Activated T-cell treated with anti-CD3 and anti-CD28 coated beads for 1 hour (primary cell): ENCODE measurements at places on chromosomes 2 and 18.

DNA sequence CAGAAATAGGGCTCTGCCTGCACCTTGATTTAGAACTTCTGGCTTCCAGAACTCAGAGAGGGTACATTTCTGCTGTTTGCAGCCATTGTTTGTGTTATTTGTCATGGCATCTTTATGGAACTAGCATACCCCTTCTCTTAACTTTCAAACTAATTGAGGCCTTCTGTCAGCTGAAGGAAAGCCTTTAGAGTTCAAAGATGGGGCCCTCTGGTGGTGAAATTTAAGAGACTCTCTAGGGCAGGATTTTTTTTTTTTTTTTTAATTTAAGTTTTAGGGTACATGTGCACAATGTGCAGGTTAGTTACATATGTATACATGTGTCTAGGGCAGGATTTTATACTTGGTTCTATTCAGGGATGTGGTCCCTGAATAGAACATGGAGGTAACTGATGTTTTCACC, 260.6 kb upstream of the LINC00305 start:
- DNase-seq: no peak

- DNase-seq: no peak
Measured at GRCh38 chr2:45085487-45085886, 76.2 kb upstream of the SIX2 start.

DNA sequence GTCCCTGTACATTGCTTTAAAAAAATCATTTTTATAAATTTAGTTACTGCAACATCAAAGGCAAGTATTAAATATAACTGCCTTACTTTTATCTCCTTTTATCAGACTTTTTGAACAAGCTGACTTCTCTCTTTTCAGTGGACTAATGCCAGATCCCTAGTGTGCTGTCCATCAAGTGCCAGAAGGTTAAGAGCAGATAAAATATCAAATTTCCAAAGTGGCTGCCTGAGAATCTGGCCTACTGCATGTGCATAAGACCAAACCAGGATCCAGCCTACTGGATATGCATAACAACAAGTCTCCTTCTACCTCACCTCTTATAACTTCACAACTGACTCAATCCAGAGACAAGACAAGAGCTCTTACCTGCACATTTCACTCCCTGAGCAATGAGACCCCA, 59.8 kb upstream of the CHRNA1 start:
- no peak for DNase-seq

- no peak for DNase-seq
Measured at GRCh38 chr2:198628596-198628995, 824.2 kb downstream of the PLCL1 start.

- DNase-seq: peak; percentile 45
Measured at GRCh38 chr2:24382363-24383073, 22.2 kb upstream of the ITSN2 start.

- no peak for DNase-seq
Measured at GRCh38 chr2:643334-643733, 33.9 kb downstream of the TMEM18 start.

- DNase-seq: no peak
Measured at GRCh38 chr18:58902961-58903360, 38.3 kb downstream of the ZNF532 start.

GRCh38 chr2:17894556-17894955, 16.1 kb downstream of the KCNS3 start:
- no peak for DNase-seq

GRCh38 chr2:55085113-55086040, 35.1 kb upstream of the RTN4 start:
- no peak for DNase-seq

DNA sequence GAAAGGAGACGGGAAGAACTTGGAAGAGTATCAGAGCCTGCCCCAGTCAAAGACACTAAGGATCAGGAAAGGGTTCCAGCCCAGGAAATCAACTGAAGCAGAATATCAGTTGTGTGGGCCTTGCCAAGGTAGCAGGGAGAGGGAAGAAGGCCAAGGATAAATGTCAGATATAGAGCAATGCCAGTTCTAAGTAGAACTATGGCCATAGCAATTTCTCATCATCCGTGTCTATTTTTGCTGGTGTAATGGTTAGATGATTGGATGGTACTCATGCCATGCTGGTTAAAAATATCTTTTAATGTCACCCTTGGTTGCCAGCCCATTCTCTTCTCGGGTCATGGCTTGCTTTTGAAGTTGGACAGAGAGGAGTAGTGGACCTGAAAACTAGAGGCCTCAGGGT, 41.9 kb downstream of the MAIP1 start:
- DNase-seq: no peak

DNA sequence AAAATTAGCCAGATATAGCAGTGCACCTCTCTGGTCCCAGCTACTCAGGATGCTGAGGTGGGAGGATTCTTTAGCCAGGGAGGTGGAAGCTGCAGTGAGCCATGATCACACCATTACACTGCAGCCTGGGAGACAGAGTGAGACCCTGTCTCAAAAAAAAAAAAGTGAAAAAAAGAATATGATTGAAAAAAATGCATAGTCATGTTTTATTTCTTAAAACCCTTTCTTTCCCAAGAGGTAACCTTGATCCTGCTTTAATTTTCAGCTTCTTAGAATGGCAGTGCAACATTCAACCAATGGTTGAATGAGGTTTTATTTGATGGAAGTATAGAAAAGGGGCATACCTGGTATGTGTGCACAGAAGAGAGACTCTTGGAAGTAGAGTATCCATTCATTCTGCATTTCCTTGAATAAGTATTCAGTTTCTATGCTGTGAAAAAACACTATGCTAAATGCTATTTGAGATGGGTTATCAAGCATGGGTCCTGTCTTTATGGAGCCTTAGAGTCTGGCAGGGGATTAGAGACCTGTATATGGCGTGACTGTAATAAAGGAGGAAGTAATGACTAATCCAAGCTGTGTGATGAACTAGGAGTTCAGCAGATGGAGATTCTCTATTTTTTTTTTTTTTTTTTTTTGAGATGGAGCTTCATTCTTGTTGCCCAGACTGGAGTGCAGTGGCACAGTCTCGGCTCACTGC, 146.3 kb downstream of the WDSUB1 start:
- no peak for DNase-seq

DNA sequence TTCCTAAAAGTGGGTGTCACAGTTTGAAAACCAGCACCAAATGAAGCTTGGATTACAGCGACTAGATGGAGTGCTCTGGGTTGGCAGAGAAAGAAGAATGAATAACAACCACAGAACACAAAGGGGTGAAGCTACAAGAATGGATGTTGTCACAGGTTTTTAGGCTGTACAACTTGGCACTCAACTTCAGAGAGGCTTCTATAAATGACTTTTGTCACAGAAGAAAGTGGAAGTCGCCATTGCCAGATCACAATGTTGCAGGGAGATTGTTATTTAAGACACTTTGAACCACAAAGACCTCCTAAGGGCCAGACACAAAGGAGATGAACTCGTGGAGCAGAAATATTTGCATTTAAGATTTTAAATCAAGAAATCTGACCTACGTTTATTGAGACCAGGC, 354.2 kb downstream of the CDH7 start:
- no peak for DNase-seq

GRCh38 chr2:176473177-176473576, 203.9 kb downstream of the MTX2 start:
- DNase-seq: no peak

DNA sequence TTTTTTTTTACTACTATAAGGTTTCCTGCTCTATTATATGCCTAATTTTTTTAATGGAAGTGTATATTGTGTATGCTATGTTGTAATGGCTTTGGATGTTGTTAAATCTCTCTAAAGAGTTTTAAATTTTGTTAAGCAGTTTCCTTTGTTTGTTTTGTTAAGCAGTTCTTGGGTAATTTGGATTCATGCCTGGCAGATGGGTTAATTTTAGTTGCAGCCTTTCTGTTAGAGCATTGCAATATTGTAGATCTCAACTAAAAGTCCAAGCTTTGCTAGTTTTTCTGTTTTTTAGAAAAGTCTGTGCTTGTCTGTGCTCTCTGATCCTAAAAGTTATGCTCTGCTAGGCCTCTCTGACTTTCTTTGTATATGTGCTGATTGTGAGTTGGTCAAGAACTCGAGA, 1229.0 kb upstream of the NRXN1 start:
- no peak for DNase-seq

GRCh38 chr2:119491776-119492525, 32.3 kb downstream of the SCTR start:
- DNase-seq: no peak

GRCh38 chr2:65790676-65790935, 358.2 kb upstream of the SPRED2 start:
- DNase-seq: no peak

- DNase-seq: peak; percentile 54
Measured at GRCh38 chr2:233404222-233404621, 49.9 kb downstream of the DGKD start.

DNA sequence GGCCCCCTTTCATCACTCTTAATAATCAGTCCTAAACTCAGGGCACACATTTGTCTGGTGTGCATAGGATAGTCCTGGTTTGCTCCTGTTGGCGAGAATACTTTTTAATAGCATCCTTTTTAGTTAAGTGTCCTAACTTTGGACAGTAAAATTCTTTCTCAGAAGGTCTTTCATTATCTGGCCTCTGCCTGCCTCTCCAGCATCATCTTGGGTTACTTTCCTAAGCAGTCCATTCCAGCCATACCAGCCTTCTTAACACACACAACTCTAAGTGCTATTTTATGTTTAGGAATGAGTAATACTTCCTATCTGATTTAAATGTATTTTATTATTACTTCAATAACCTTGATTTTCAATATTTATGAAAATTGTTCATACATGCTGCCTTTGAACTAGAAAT, 151.0 kb downstream of the ACOXL start:
- DNase-seq: no peak

- no peak for DNase-seq
Measured at GRCh38 chr2:5885451-5886173, 193.4 kb downstream of the SOX11 start.

DNA sequence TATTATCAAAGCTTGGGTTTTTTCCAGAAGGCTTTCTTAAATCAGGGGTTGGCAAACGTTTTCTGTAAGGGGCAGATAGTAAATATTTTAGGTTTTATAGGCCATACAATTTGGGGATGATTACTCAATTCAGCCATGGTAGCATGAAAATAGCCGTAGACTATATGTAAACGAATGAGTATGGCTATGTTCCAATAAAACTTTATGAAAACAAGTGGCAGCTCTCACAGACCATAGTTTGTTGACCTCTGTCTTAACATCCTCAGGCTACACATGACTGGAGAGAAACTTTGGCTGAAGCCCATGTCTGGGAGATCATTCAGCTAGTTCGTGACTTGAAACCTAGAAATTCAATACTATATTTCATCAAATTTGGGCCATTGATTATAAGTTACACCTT, 30.2 kb downstream of the UGP2 start:
- DNase-seq: no peak

DNA sequence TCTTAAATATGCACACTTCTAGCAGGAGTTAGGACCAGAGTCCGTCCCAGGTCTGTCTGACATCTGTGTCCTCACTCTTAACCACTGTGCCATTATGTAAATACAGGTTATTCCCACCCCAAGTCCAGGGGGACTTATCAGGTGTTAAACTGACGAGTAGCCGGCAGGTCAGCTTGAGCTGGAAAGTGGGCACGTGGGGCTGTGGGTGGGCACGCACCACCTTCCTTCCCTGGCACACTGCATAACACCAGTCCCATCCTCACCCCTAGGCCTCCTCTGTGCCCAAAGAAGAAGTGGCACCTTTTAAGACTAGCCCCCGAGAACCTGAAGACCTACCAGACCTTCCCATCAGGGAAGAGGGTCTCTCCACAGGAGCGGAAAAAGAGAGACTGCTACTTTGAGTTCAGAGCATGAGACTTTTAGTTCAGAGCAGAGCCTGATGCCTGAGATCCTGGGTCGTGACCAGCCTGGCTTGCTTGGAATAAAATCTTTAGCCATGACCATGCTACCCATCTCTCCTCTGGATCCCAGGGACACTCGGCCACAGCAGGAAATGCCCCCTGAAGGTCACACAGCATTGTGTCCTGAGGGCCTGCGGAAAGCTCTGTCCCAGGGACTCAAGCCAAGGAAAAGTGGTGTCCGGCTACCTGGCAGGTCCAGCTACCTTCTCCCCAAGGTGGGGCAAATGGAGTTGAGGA, 62.0 kb downstream of the CIB4 start:
- no peak for DNase-seq

- no peak for DNase-seq
Measured at GRCh38 chr18:57430079-57431001, 4.8 kb upstream of the ONECUT2 start.

GRCh38 chr2:9772999-9773902, 70.0 kb upstream of the TAF1B start:
- DNase-seq: no peak

DNA sequence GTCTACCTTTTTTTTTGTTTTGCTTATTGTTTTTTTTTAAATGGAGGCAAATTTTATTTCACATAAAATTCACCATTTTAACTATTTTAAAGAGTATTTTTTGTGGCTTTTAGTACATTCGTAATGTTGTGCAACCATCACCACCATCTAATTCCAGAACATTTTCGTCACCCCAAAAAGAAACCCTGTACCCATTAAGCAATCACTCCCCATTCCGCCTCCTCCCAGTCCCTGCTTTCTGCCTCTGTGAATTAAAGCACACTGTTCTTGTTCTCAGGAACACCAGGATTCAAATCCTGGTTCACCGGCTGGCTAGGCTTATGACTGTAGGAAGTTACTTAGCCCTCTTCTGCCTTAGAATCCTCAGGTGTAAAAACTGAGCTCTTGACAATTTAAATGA, 36.9 kb upstream of the EPAS1 start:
- no peak for DNase-seq

DNA sequence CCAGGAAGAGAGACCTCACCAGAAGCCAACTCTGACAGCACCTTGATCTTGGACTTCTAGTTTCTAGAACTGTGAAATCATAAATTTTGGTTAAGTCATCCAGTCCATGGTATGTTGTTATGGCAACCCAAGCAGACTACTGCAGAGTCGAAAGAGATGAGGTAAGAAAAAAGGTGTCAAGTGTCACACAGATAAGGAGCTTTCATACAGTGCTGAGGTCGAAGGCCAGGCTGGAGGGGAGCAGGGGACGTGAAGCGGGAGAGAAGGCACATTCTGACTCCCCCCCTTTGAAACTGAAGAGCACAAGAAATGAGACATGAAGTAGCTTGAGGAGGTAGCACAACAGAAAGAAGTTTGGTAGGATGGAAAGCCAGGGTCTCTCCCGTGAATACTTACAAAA, 110.4 kb downstream of the ALK start:
- no peak for DNase-seq

GRCh38 chr2:183037074-183037552, 1.1 kb downstream of the NCKAP1 start:
- DNase-seq: no peak

- DNase-seq: no peak
Measured at GRCh38 chr2:203900253-203900652, 32.7 kb downstream of the CTLA4 start.

DNA sequence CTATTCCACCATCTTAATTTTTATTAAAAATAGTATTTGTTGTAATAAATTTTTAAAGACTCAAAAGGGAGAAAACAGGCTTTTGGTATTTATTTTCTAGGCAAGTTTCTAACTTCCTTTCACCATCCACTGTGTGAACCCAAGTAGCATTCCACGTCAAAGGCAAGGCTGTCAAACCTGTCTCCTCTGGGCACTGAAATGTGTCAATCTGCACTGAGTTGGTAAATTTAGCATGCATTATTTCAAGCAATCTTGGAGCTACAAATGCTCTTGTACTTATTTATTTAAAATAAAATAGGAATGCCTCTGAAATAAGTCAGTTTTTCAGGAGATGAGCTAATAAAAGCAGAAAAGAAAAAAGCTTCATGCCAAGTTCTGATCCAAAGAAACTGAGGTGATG, 130.9 kb upstream of the CNTNAP5 start:
- DNase-seq: no peak
